Stimulated activated CD4-positive, alpha-beta T cell treated with anti-CD3 and anti-CD28 coated beads, Interleukin-1b, Interleukin-23, amount 100 ng/mL, for 48 hours (primary cell): ENCODE measurements at places on chromosomes 3 and 15.

DNA sequence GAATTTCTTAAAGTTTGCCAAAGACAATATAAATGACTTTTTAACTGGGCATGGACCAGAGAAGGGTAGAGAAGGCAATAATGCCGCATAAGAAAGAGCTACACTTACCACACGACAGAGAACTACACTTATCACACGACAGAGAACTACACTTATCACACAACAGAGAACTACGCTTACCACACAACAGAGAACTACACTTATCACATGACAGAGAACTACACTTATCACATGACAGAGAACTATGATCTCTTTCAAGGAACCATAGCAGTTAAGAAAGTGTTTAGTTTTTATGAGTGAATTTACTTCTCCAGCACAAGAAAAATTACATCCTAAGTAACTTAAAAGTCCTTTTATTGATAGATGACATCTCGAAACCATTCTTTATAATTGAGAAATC lies 32.0 kb downstream of the DCUN1D1 start:
- no peak for DNase-seq

DNA sequence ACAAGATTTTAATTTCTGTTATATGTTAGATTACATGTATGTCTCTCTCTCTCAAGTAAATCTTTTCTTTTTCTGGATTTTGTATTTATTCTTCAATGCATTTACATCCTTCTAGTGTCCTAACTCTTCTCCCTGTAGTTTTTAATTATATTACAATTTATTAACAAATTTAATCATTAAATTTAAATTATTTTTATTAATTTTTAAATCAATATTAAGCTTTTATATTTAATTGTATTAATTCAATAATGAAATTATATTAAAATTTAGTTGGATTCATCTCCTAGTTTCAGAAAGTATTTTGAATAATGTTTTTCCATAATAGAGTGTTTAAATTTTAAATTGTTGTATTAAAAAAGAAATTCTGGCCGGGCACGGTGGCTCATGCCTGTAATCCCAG lies 29.8 kb downstream of the MLF1 start:
- DNase-seq = no peak

DNA sequence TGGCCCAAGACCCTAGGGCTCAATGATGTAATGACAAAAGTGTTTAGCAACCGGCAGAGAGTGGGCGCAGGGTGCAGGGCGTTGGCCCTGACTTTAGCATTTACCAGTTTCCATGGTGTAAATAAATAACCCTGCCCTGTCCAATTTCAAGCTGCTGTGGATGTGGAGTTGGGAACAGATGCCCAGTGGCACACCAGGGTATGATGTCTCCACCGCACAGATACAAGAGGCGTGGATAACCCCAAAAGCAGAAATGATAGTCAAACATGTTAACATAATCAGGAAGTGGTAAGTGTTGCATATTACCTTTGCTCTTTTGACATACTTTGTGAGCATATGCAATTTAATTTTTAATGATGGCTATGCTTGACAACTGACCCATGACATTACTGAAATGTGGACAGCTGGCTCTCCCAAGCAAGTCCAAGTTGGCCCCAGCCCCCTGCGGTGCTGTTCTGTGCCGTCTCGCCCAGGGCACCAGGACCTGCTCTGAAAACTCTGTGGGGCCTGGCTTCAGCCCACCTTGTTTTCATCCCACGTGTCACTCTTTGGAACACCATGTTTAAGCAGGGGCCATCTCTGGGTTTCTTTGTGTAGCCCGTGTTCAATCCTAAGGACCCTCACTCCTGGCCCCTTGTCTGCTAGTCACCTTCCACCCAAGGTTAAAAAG lies 10.8 kb upstream of the ANPEP start:
- DNase-seq = no peak

DNA sequence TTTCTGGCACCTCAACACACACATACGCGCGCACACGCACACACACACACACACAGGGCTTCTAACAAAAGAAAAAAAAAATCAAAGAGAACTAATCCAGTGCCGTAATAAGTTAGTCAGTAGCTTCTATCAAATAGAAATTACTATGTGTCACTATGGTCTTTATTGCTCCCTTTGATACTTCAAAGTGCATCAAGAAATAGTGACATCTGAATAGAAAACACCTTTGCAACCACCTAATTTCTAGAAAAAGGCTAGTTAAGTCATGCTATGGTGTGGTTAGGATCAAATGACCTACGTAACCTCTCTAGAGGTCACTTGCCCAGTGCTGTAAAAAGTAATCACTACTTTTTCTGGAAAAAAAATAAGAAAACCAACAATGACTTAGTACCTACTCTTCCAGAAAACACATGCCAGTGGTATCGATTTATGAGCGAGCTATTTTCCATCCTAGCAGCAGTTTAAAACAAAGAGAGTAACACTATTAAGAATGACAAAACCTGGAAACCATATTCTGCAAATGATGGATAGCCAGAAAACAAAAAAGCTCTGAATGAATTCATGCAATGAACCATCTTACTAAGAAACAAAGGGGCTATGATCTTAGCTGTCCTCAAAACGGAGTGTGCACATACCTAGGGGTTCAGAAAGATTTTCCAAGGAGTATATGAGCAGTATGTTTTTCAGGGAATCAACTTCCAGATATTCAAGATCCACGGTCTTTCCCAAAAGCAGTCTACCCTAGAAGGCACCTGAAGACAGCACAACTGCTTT lies 6.8 kb downstream of the AVEN start:
- DNase-seq = no peak

DNA sequence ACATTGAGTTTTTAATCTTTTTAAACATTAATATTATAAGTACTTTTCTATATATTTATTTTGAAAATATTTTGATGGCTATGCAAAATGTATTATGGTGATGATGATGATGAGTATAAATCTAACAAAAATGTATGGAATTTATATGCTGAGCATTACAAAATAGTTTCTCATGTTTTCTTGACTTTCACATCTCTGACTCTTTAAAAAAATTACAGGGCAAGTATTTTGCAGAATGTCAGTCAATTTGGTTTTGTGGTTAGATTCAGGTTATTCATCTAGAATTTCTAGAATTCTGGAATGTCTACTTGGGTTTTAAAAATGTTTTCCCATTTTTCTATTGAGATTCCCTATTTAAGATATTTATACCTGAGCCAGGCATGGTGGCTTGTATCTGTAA lies 41.7 kb upstream of the ANP32A start:
- DNase-seq = no peak

DNA sequence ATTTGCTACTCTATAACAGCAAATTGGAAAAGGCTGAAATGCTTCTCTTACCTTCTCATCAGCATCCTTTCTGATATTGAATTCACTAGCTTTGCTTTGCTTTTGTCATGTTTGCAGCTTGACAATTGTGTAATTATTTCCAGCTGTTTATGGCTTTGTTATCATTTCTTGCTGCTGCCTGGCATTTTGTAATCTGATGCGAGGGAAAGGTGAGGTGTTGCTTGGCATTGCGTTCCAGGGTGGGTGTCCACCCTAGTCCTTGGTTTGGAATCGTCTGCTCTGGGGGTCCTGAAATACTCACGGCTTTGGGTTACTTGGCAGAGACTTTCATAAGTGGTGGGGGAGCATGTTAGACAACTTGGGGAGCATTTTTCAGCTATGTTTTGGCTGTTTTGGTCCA lies 2.9 kb downstream of the CACNA2D3 start:
- no peak for DNase-seq

GRCh38 chr15:61344293-61344692 lies 115.2 kb upstream of the RORA start:
- no peak for DNase-seq

GRCh38 chr3:57281715-57282114 lies 10.8 kb downstream of the ASB14 start:
- no peak for DNase-seq

DNA sequence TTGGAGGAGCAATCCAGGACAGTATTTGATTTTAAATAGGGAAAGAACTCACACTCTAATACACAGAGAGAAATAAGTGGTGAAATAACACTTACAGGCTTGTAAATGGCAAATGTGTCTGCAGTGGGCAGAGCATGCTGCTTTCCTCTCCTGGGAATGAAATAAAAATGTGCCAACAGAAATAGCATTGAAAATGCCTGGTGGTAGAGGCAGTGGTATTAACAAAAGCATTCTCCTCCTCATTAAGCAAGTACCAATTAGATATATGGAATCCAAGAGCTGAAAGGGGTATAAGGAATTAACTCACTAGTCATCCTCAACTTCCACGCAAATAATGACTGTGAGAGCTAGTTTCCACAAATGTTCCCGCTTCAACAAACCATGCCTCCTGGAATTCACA lies 364.1 kb upstream of the KCNMB2 start:
- DNase-seq = no peak

- DNase-seq = no peak
These were observed 5.7 kb downstream of the NME9 start for GRCh38 chr3:138323971-138324370.

DNA sequence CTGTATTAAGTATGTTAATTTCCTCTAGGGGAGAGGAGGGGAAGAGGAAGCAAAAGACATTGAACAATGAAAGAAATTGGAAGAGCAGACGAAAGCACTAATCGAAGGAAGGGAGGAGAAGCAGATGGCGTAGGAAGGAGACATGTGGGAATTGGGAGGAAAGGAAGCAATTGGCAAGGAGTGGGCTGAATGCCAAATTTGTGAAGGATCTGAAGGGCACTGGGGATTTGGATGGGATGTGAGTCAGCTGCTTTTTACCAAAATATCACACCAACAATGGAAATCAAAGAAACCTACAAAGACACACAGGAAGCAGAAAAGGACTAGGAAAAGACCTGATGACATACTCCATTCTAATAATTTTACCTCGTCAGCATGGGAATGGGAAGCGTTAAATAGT lies 1029.8 kb downstream of the ROBO1 start:
- DNase-seq = no peak

DNA sequence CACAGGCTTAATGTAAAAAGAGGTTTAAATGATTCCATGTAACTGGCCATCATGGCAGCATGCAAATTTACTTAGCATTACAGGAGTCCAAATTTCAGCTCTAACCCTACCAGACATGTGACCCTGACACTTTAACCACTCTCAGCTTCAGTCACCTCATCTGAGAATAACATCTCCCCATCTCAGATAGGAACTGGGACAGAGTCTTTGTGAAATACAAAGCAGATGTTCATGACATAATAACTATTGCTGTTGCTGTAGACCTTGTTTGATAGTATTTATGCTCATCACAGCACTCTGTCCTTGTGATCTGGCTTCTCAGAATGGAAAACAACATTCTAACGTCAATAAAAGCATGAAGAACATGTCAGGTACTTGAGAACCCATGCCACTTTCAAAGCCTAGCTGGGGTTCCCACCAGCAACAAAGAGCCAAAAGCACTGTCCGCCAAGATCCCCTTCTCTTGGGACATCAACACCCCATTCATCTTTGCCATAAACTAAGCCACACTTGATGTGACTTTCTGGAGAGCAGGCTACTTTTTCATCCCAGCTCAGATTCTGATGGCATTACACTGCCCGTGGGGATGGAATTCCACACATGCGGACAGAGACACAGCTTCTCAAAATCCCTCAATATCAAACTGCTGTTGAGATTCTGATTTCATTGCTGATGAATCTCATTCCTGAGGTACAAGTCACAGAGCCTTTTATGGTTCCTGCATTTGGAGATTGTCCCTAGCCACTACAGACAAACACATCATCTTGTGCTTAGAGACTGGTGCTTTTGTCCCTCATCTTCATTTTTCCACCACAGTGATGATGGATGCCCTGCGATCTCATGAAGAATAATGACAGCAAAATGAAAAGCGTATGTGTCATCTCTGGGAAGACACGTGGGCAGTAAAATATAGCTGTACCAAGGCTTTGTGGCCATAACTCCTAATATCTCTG lies 202.7 kb downstream of the TNIK start:
- DNase-seq = no peak

GRCh38 chr15:37061996-37062395 lies 38.4 kb downstream of the MEIS2 start:
- no peak for DNase-seq

DNA sequence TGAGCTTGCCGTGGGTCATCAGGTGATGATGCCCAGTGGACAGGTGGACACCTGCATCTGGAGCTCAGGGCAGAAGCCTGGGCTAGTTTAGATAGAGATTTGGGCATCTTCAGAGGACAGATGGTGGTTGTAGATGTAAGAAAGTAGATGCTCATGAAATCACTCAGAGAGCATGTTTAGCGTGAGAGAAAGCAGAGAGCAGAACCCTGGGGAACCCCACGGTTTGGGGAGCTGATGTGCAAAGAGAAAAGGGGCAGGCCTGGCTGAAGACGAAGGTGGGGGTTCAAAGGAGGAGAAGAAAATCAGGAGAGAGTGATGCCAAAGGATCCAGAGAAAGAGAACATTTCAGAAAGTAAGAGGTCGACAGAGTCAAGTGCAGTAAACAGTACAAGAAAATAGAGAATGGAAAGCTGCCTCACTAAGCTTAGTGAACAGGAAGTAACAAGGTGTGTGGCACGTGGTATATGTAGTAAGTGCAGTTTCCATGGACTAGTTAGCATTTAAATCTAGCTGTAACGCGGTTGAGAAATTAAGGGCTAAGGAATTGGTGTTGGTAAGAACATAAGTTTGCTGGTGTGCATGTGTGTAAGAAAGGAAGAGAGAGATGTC lies 13.5 kb downstream of the TIGIT start:
- DNase-seq = peak; percentile 46

GRCh38 chr3:156723182-156723619 lies 48.8 kb downstream of the TIPARP start:
- peak; percentile 21 for DNase-seq

DNA sequence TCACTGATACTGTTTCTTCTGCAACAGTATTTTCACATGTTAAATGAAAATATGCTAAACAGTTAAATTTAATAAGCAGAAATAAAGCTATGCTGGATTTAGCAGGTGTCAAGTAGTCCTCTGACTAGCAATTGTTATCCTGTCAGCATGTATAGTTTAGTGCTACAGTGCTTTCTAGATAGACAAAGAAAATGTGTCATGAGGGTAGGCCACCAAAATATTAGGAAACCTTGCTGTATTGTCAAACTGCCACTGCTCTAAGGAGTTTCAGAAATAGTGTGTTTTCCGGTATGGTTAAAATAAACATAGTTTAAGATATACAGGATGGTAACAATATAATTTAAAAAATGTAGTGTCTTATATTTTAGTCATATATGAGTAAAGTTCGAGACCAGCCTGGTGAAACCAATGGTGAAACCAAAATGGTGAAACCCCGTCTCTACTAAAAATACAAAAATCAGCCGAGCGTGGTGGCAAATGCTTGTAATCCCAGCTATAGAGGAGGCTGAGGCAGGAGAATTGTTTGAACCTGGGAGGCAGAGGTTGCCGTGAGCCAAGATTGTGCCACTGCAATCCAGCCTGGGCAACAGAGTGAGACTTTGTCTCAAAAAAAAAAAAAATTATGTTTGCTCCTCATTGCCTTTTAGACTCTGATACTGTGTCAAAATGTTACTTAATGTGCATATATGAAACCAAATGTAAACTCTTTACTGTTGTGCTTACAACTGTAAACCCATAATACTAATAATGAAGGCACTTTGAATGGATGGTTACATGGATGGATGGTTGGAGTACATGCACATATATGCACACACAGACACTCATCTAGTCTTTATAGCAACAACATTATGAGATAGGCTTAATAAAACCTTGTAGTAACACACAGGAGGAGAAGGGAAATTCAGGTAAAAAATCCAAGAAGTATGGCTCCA lies 204.8 kb downstream of the RSRC1 start:
- DNase-seq = no peak

GRCh38 chr3:28449398-28449797 lies 100.8 kb upstream of the AZI2 start:
- DNase-seq = no peak
